ENCODE measurements at places on chromosomes 5 and 9. TPM values are rescaled to one million over a fixed set of nuclear protein-coding genes. Genes with fewer than 3 reads are reported as not detected.

- DNase-seq = no peak
Observed at GRCh38 chr5:143496943-143497342, 93.5 kb upstream of the NR3C1 start.

- DNase-seq = no peak
Observed at GRCh38 chr9:128106181-128106939, 21.2 kb downstream of the PTGES2 start.

The QSOX2 gene
- 9.8 TPM for total RNA-seq

- peak; percentile 93 for DNase-seq
Observed at GRCh38 chr9:34126207-34127034, at the start of gene DCAF12. TSS of gene DCAF12 (minus strand) at chr9:34126698. CDS start at chr9:34126431, 267 bp downstream.

GRCh38 chr5:25850581-25850980 lies 1187.8 kb downstream of the CDH9 start:
- no peak for DNase-seq

DNA sequence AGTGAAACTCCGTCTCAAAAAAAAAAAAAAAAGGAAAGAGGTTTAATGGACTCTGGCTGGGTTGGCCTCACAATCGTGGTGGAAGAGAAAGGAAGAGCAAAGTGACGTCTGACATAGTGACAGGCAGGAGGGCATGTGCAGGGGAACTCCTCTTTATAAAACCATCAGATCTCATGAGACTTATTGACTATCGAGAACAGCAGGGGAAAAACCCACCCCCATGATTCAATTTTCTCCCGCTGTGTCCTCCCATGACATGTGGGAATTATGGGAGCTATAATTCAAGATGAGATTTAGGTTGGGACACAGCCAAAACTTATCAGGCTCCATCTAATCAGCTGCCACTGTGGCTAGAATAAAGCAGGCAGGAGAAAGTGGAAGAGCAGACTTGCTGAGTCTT lies 610.4 kb upstream of the NUDT12 start:
- DNase-seq = no peak

The C5orf46 gene
- total RNA-seq = not detected

The WNK2 gene
- 47.4 TPM for total RNA-seq

GRCh38 chr5:14078716-14079115 lies 64.4 kb upstream of the TRIO start:
- DNase-seq = no peak

DNA sequence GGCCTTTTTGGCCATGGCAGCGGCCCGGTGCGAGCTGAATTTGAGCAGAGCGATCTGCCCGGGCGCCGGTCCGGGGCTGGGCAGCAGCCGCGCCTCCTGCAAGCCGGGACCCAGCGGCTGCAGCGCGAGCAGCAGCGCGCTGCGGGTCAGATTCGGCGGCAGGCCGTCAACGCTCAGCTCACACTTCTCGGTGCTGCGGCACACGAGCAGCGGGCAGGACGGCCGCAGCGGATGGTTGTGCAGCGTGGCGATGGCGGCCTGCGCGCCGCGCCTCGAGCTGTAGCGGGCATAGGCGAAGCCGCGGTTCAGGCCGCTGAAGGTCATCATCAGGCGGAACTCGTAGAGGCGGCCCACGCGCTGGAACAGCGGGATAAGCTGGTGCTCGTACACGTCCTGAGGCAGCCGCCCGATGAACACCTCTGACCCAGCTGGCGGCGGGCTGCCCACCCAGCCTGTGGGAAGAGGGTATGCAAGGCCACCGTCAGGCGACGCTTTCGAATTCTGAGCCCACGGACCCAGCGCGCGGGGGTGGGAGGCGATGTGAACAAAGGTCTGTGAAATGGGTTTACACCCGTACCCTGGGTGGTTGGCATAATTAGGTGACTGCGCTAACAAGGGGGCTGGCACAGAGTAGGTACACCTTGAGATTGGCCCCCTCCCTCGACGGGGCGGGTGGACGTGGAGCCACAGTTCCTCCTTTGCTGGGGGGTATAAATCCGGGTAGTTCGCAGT lies 755 bp downstream of the DND1 start:
- no peak for DNase-seq

- peak; percentile 65 for DNase-seq
Observed at GRCh38 chr9:91426123-91426745, 2.6 kb upstream of the NFIL3 start.

The ANKRD18B gene
- 3.4 TPM for total RNA-seq

DNA sequence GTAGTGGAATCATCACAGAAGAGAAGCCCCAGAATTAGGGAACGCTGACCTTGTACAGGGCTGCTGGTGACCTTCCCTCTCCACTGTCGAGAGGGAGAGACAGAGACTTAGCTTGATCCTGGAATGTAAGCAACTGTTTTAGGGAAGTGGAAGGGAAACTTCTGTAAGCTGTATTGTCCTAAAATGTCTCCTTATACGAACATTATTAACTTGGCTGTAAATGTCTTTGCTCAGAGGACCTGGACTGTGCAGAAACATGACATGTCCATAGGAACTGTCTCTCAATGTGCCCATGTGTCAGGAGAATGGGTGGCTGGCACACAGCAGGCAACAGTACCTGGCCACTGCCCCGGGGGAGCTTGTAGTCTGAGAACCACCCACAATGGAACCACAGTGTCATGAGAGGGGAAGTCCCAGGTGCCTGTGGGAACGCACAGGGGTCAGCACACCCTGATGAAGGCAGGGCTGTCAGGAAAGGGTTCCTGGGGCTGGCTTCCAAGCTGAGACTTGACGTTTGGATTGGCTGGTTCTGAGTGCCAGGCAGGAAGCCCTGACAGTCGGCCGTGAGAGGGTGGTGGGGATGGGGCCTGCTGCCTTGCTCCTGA lies 34.0 kb downstream of the DAP start:
- no peak for DNase-seq

- DNase-seq = no peak
Observed at GRCh38 chr9:86903734-86904085, 43.6 kb downstream of the GAS1 start.

- DNase-seq = no peak
Observed at GRCh38 chr5:1762883-1763547, 36.6 kb downstream of the MRPL36 start.

The LECT2 gene
- total RNA-seq = not detected

The TRIM14 gene
- 2.6 TPM for total RNA-seq

- no peak for DNase-seq
Observed at GRCh38 chr9:18921366-18922075, 111.5 kb downstream of the SAXO1 start.

DNA sequence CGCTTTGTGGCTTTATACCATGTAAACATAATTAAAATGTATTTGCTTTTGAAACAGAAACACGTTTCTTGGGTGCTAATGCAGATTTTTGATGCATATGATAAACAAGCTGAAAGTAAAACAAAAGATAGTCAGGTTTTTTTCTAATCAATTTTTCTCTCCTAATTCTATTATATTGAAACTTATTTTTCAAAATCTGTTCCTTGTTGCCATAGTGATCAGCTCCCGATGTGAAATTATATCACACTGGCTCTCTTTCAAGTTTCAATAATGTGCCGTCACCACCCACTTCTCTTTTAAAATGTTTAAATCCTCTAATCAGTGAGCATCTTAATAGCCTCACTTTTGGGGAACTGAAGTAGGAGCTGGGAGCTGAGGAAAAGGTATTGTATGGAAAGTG lies 36.4 kb upstream of the DAPK1 start:
- DNase-seq = no peak

DNA sequence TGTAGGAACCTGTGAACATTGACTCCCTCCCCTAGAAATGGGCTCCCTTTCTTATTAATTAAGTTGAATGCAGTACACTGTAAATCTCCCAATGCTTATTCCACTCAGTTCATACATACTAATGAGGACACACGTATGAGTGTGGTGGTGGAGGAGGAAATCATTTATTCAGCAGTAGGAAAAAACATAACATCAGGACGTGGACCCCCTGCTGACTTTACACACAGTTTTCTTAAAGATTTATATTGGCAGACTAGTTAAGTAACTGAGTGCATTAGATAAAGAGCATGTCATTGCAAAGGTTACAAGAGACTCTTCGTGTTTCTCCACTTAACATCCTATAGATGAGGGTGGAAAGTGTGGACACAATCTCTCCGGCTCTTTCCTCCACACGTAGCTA lies 37.8 kb upstream of the SEMA6A start:
- no peak for DNase-seq

DNA sequence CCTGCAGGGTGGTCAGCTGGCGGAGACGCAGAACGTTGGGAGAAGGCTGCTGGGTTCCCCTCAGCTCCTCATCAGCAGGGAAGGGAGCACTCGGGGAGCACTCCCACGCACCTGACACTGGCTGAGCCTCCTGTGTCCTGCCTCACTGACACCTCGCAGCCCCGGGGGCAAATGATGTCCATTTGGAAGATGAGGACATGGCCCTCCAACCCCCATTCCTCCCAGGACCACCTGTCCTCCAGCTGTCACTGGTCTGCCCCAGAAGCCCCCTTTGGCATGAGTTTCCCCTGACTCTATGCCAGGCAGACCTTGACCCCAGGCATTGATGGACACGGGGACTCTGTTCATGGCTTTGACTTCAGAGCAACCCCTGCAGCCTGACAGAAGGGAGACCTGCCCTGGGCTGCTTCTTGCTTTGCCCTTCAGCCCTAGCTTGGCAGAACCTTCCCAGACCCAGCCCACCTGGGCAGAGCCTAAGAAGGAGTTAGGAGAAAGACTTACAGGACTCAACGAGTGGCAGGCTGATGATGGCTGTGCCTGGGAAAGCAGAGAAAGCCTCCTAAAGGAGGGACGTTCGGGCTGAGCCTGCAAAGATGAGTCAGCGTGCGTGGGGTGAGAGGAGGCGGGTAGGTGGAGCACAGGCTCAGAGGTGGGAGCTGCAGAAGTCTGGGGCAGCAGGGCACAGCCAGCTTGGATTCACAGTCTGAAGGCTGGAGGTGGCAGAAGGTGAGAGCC lies 90.6 kb downstream of the LMX1B start:
- peak; percentile 37 for DNase-seq

- peak; percentile 50 for DNase-seq
Observed at GRCh38 chr9:69877852-69878514, 57.4 kb downstream of the CFAP95 start.

The ZNF366 gene
- 1.1 TPM for total RNA-seq

DNA sequence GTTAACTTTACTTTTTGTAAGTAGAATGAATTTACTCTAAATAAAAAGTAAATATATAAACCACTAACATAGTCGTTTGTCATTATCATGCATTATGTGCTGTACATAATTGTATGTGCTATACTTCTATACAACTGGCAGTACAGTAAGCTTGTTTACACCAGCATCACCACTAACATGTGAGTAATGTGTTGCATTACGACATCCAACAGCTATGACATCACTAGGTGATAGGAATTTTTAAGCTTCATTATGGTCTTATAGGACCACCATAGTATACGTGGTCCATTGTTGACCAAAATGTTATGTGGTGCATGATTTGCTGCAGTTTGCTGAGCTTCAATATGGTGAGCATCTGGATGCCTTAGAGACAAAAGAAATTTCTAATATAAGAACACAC lies 819.1 kb upstream of the GRAMD2B start:
- no peak for DNase-seq
